ENCODE measurements at places on chromosomes 11 and 22.

GRCh38 chr11:64164392-64165312 is 1.3 kb downstream of the MACROD1 start:
- no peak for DNase-seq

GRCh38 chr22:20110359-20110985 is 5.4 kb upstream of the RANBP1 start:
- DNase-seq: no peak

- DNase-seq: no peak
These were observed 43.6 kb downstream of the UVRAG start for GRCh38 chr11:75858613-75859012.

GRCh38 chr22:19680287-19680881 is 33.9 kb upstream of the SEPTIN5 start:
- no peak for DNase-seq

DNA sequence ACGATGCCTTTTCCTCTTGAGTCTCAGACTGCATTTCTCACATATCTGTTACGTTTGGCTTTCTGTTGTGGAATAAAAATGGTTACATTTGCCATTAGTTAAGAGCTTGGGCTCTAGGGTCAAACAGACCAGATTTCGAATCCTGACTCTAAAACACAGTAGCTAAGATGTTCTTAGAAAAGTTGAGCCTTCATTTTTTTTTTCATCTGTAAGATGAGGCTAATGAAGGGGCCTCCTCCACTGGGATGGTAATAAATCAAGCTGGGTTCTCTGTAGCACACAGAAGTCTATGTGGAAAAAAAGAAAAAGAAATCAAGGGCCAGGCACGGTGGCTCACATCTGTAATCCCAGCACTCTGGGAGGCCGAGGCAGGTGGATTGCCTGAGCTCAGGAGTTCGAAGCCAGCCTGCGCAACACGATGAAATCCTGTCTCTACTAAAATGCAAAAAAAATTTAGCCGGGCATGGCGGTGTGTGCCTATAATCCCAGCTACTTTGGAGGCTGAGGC is 49.9 kb upstream of the CAPRIN1 start:
- no peak for DNase-seq

GRCh38 chr11:103935219-103935618 is 101.2 kb upstream of the DDI1 start:
- no peak for DNase-seq

- no peak for DNase-seq
These were observed 156.6 kb upstream of the POU2AF2 start for GRCh38 chr11:111088847-111089355.

GRCh38 chr11:66112601-66113499 is 42.8 kb downstream of the PACS1 start:
- no peak for DNase-seq

DNA sequence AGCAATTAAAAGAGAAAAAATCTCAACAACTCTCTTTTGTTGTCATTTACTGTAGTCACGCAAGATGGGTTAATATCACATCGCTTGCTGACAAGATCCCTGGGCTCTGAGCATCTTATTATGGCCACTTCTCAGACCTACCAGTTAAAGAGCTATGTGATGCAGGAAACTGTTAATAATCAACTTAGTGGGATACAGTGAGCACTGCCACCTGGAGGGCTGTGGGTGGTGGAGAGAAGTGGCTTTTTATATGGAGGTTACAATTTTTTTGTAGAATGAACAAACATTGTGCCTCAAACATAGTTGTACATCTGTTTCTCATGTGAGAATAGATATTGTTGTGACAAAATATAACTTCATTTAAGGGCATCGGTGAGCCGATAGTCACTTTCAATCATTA is 181.0 kb downstream of the TENM4 start:
- no peak for DNase-seq

- no peak for DNase-seq
These were observed 9.0 kb upstream of the MUC5AC start for GRCh38 chr11:1148752-1149180.

DNA sequence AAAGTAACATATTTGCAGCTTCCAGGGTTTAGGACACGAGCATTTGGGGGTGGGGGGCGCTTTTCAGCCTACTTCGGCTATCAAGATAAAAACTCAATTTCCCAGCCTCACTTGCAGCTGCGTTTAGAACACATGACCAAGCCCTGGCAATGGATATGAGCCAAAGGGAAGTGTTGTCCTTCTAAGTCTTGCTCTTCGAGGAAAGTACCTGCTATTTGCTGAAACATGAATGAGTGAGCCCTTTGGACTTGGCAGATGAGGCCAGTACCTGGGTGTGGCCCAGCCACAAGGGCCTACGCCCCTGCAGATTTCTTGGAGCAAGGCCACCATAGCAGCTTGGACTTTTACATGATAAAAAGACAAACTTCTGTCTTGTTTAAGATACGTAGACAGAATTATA is 60.2 kb upstream of the SORL1 start:
- no peak for DNase-seq

- DNase-seq: peak; percentile 79
These were observed 3.5 kb downstream of the OSM start for GRCh38 chr22:30262917-30263741.

- DNase-seq: no peak
These were observed 19.1 kb downstream of the RIC3 start for GRCh38 chr11:8149726-8150125.

GRCh38 chr11:75279273-75279672 is 38.7 kb downstream of the TPBGL start:
- DNase-seq: no peak

DNA sequence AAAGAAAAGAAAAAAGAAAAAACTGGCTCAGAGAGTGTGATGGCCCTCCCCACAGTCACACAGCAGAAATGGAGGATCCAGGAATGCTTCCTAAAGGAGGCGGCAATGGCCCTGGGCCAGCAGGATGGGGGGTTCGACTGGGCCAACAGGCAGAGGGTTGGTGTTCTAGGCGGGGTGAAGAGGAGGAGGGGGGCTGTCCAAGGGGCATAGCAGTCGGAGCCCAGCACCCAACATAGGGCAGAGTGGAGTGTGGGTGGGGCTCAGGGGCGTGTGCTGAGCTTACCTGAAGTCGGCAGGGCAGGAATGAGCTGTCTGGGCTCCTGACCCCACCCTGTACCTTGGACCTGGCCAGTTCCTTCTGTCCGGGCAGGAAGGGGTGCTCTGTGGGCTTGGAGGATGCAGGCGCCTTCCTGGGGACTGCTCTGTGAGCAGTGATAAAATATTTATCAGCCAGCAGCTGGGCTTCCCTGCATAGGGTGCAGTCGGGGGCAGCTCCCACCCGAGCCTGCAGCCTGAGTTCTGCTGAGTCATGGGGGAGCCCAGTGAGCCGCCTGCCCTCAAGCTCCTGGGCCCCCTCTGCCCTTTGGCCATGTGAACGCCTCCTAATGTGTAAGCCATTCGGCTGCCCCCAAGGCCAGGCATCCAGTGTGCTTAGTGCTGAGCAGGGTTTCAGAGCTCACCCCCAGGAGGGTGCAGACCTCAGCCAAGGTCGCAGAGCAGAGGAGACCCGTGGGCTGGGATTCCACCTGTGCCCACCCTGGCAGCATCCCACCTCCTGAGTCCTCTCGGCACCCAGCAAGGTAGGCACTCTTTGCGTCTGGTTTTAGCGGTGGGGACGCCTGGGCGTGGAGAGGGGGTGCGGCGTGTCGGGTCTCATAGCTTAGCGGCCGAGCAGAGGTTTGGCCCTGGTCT is 25.3 kb upstream of the PRR5 start:
- no peak for DNase-seq

DNA sequence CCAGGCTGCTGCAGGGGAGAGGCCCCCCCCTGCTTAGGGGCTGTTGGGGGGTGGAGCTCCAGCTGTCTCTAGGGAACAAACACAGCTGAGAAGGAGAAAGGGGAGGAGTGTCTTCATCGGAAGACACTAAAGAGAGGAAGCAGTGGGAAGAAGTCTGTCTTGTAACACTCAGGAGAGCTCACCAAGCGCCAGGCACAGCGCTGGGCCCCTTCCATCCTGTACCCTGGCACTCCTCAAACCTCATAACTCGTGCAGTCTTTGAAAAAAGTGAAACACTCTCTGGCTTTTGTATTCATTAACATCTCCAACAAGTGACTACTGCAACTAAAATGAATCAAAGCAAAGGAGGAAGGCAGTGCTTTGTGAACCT is 67.4 kb upstream of the PRDM11 start:
- no peak for DNase-seq

DNA sequence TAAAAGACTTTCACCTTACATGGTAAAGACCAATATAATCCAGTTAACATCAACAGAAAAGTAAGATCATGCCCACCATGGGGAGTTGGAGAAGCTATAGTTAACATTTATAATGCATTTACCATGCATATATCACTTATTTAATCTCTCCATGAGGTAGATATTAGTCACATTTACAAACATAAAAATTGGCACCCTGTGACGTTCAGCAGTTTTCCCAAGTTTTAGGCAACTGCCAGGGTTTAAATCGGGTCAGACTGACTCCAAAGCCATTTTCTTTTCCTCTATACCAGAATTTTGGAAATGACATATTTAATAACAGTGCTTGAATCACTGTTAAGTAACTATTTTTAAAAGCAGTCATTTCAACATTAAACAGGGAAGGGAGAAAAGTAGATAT is 266.3 kb downstream of the DDX10 start:
- no peak for DNase-seq

- DNase-seq: no peak
These were observed 35.5 kb upstream of the CWF19L2 start for GRCh38 chr11:107493117-107493516.

- DNase-seq: no peak
These were observed 267.9 kb upstream of the FAT3 start for GRCh38 chr11:91956711-91957110.

DNA sequence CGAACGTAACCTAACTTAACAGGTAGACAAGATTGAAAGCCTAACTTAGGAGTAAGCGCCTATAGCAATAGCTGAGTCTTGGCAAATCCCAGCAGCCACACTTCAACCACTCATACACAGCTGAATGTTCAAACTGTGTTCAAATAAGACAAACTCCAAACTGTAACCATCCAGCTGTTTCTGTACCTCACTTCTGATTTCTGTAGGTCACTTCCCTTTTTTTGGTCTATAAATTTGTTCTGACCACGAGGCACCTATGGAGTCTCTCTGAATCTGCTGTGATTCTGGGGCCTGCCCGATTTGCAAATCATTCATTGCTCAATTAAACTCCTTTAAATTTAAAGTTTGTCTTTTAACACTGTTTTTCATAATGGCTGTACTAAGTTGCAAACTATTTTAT is 8.2 kb upstream of the TENM4 start:
- DNase-seq: no peak

GRCh38 chr11:63941901-63942300 is 3.1 kb downstream of the NAA40 start:
- DNase-seq: no peak

- no peak for DNase-seq
These were observed 1.9 kb upstream of the FTH1 start for GRCh38 chr11:61969391-61969758.

- DNase-seq: no peak
These were observed 218.8 kb upstream of the SORL1-AS1 start for GRCh38 chr11:121671283-121672168.

- peak; percentile 96 for DNase-seq
These were observed at the start of gene SERGEF for GRCh38 chr11:18012906-18013781. Gene SERGEF, minus strand, starts transcription at chr11:18013047. Its CDS starts 37 bp downstream, at chr11:18013010.

DNA sequence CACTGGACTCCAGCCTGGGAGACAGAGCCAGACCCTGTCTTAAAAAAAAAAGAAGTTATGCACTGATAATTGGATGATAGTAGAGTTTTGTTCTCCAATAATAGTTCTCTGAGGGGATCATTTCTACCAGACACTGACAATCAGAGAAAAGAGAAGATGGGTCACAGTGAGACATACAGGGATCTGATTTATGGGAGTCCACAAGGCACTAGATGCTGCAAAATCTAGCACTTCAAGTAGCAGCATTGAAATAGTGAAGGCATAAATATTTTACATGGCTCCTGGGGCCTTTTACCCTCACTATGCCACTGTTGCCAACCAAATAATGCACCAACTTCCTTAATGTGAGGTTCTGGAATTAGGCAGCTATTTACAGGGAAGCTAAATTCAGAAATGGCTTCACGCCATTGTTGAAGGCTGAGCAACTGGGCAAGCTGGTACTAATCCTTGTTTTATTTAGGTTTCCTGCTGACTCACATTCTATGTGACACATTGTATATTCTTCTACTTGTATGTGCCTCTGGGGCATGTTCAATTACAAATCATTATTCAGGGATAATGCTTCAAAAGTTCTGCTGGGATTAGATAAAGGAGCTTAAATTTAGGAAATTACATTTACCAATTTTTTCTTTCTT is 38.2 kb upstream of the ABTB2 start:
- no peak for DNase-seq

GRCh38 chr11:13465909-13466371 is 2.9 kb upstream of the BTBD10 start:
- DNase-seq: no peak

- no peak for DNase-seq
These were observed 30.7 kb downstream of the FAM168A start for GRCh38 chr11:73566977-73567755.

GRCh38 chr11:34174412-34175041 is 69.1 kb downstream of the NAT10 start:
- peak; percentile 83 for DNase-seq

DNA sequence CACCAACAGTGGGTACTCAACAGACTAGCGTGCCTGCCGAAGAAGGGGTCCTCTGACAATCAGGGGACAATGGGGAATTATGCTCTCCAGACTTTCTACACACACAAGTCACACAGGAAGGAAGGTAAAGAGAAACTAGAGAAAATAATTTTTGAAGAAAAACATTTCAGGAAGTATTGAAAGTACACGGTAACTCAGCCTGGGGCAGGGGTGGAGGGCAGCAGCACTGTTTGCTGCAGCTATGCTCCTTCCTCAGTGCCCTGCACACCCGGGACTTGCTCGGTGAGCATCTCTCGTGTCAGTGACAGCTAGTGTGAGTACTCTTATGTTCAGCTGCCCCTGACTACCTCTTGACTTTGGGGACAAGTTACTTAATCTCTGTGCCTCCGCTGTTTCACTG is 18.0 kb upstream of the APOA1 start:
- no peak for DNase-seq

DNA sequence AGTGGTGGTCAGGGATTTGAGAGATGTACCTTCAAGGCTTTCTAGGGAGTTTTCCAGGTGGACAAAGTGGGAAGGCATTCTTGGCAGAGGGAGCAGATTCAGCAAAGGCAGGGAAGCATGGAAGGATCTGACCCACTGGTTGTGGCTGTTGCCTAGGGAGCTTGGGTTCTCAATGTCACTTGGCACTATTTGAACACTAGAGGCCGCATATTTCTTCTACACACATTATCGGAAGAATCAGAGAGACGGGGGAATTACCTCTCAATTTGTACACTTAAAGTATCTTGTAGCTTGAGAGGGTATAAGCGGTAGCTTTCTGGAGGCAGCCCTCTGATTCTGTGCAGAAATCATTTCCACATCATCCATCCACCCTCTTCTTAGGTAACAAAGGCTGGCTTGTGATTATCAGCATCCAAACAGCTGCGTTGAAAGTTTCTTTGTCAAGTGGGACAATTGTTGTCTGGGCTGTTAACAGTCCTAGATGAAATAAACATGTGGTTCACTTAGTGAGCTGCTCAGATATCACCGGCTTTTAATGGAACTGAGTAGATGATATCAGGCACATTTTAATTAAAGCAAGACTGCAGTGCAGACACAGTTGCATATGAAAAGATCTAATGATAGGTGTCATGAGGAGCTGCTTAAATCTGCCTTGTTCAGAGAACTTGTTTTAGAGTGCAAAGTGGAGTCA is 2.6 kb downstream of the NELL1 start:
- DNase-seq: no peak
